ENCODE measurements at places on chromosomes 16 and 17.

- no peak for DNase-seq
Observed at GRCh38 chr16:55925242-55925641, 50.1 kb upstream of the CES5A start.

- peak; percentile 78 for DNase-seq
Observed at GRCh38 chr17:68511671-68512246, 471 bp upstream of the PRKAR1A start.

- DNase-seq: no peak
Observed at GRCh38 chr16:78659668-78660217, 560.3 kb downstream of the WWOX start.

DNA sequence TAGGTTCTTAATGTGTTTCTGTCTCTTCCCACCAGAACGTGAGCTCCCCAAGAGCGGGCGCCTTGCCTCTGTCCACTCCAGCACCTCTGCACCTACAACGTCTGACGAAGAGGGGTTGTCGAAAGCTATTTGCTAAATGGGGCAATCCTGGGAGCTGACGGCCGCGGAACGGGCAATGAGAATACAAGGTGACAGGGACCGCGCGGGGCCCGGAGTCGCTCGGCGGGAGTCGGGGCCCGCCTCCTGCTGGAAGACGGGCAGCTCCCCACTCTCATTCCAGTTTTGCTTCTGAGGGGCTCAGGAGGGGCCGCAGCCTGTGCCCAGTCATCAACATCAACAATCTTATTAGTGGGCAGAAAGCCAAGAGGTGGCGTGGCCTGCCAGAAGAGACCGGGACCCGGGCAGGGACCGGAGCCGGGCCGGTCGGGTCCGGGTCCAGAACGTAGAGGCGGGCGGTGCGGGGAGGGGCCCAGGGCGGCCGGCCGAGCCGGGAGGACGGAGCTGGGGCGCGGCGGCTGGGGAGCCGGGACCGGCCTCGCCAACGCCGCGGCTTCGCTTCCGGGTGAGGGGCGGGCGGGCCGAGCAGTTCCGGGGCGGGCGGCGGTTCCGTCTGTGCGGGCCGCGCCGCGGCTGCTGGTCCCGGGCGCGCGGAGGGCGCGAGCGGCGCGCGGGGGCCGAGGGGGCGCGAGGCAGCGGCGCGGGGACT, at the start of gene MOSMO:
TSS of gene MOSMO (plus strand) at position 603 of the 706 bp plus-strand sequence. CDS start 191 bp downstream, outside the sequence.
- peak; percentile 83 for DNase-seq

GRCh38 chr17:39663340-39663687, 1.8 kb upstream of the TCAP start:
- no peak for DNase-seq

DNA sequence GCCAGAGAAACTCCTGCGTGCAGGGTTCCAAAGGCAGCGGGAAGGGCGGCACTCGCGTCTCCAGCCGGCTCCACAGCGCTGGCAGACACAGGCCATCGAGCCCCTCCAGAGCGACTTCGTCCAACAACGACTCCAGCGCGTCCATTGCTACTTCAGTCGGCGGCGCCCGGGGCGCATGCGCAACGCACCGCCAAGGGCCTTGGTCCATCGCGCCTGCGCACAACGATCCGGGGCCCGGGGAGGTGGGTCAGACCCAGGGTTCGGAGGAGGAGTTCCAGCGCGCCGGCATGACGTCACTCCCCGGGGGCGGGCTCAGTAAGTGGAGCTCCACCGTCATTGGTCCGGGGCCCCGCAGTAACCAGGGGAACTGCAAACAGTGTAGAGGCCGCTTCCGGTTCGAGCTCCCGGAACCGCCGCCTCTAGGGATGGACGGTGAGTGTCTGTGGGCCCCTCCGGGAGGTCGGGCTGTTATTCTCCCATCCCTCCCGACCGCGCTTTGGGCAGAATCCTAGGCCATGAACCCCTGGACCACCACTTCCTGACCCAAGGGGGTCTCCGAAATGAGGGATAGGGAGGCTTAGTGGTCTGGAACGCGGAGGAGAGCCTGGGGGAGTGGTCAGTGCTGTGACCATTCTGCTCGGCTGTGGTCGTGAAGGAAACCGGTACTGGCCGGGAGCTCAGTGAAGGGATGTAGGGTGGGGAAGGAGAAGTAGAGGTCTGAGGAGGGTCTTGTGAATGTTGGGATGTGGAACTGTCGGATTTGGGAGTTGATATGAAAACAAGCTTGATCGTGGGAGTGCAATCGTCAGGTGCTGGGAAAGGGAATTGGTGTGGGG, at the start of the genes GTF3C1 and KATNIP:
TSS of gene GTF3C1 (minus strand) at position 168 of the 836 bp plus-strand sequence. CDS start at position 145, 23 bp downstream.
TSS of gene KATNIP (plus strand) at position 399 of the 836 bp plus-strand sequence. CDS start at position 426, 27 bp downstream.
- peak; percentile 100 for DNase-seq

GRCh38 chr16:28078261-28078660, 14.7 kb upstream of the GSG1L start:
- DNase-seq: no peak

DNA sequence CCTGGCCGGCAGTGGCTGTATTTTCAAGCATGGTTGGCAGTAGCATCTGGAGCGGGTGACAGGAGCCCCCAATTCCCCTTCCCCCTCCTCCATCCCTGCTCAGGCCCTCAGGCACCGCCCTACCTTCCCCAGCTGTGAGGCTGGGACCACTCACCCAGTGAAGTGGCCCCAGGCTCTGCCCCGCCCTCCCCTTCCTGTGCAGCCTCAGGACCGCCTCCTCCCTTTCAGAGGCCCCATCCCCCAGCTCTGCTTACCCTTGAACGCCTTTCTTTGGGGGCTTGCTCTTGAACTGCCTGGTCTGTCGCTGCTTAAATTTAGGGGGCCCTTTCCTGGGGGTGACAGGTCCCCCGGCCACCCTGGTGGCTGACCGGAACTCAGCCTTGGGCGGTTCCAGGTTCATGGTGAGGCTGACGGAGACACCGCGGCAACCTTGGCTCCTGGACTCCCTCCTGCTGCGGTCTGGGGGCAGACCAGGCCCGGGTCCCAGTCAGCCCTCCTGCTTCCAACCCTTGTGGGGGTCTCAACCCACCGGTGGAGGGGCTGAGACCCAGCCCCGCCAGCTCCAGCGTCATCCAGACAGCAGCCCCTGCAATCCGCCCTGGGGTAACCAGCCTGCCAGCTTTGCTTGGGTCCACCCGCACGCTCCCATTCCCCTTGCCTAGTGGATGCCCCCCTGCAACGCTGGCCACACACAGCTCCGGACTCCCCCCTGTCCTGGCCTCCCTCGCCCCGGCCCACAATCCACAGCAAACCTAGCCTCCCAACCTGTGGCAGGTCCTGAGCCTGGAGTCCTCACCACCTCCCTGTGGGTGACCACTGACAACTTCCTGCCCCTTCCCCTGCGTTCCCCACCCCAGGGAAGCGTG, 3.2 kb downstream of the PDE6G start:
- peak; percentile 26 for DNase-seq

GRCh38 chr17:55451203-55451641, 29.6 kb upstream of the MMD start:
- no peak for DNase-seq

- no peak for DNase-seq
Observed at GRCh38 chr16:55123652-55124051, 193.0 kb downstream of the IRX5 start.

DNA sequence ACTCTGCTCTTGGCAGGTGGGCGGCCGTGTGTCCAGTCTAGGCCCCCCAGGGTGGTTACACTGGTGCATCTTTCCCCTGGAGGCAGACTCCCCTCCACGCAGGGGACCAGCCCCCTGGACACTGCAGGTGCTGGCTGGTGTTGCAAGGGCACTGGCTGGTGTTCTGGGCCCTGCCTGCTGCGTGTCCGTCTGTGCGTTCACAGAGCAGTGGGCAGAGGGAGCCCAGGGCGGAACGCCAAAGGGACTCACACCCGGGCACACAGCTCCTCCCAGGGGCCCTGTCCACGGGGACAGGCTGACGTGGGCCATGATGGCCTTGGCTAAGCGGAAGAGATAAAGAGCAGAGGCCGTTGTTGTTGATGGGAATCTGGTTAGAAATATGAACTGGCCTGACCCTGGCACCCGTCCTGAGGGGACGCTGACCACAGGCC, 27.3 kb downstream of the ACSF3 start:
- DNase-seq: no peak

DNA sequence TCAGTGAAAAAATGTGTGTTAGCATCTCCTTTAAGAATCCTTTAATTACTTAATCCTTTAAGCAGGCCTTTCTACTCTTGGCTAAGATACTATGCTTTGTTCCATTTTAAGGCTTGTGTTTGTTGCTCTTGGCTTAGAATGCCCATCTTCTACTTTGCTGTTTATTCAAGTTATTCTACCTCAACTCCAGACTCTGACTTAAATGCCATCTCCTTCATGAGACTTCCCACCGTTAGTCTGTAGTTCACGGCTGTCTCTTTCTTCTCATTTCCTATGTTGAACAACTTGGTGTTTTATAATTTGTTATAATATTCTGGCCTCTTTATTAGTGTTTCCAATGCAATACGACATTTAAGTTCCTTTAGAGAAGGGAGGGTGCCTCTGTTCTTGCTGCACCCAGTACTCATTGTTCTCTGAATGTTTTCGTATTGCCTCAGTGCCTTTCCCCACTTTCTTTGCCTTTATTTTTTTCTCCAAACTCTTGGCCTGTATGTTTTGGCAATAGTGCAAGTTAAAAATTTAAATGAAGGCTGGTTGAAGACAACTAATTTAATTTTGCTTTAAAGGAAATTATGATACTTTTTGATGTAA, 6.1 kb upstream of the KRT10 start:
- DNase-seq: no peak

GRCh38 chr16:56715126-56715525, 14.8 kb upstream of the NUP93 start:
- no peak for DNase-seq

GRCh38 chr17:80871341-80871740, 120.3 kb upstream of the CHMP6 start:
- DNase-seq: peak; percentile 36
